ENCODE measurements at places on chromosomes 11 and 22.
A peak's percentile ranks its signal among the peaks of the same experiment; 100 is the strongest.

- no peak for DNase-seq
Measured at GRCh38 chr22:45251825-45252224, 11.1 kb upstream of the KIAA0930 start.

DNA sequence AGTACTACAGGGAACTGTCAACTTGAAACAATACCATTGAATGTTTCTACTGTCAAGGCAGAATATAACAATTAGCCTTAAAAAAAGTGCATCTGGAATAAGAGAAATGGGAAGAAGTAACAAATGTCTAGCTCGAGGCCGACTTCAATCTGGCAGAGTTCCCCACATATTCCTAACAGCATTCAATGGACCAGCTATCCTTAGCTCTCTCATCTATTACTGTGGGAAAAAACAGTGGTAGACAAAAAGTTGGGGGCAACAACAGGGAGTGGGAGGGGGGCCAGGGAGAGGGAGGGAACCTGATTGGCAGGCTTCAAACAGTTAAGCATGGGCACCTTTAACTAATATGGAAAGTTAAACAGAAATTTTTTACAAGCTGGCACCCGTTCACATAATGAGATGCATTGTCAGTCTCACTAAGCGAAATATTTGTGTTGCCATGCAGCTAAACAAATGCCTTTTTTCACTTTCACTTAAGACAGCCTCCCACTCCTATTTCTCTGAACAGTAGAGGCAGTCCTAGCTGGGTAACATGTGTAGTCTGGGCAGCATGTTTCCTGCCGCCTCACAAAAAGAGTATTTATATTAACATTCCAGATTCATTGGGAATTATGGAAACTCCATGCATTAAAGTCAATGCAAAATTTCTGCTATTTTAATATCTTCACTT lies 62.2 kb upstream of the SOX6 start:
- no peak for DNase-seq

- no peak for DNase-seq
Measured at GRCh38 chr22:30582788-30583545, 8.5 kb upstream of the GAL3ST1 start.

- DNase-seq: peak; percentile 34
Measured at GRCh38 chr22:48476577-48476976, 1351.1 kb downstream of the BRD1 start.

DNA sequence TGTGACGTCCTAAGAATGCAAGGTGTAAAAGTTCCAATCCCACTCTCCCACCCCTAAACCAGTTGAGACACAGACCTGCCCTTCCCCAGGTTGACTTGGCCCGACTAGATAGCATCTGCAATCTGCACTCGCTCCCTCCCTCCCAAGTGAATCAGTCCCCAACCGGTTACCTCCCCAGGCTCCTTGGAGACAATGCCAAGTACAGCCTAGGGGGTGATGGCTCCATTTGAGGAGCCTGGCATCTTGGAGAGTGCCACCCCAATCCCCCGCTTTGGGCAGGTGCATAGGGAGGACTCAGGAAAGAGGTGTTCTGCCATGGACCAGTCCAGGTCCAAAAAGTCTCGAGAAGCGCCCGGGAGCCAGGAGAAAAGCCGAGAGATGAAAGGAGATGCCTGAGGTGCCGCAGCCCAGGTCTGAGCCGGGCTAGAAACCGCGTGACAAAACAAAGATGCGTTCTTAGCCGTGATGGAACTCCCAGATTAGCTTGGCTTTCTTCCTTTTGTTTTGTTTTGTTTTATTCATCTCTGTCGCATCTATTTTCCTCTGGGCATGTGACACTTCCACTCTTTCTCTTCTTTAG lies 18.7 kb upstream of the SNX32 start:
- peak; percentile 57 for DNase-seq

- DNase-seq: peak; percentile 47
Measured at GRCh38 chr11:116693593-116694348, 79.0 kb downstream of the BUD13 start.

DNA sequence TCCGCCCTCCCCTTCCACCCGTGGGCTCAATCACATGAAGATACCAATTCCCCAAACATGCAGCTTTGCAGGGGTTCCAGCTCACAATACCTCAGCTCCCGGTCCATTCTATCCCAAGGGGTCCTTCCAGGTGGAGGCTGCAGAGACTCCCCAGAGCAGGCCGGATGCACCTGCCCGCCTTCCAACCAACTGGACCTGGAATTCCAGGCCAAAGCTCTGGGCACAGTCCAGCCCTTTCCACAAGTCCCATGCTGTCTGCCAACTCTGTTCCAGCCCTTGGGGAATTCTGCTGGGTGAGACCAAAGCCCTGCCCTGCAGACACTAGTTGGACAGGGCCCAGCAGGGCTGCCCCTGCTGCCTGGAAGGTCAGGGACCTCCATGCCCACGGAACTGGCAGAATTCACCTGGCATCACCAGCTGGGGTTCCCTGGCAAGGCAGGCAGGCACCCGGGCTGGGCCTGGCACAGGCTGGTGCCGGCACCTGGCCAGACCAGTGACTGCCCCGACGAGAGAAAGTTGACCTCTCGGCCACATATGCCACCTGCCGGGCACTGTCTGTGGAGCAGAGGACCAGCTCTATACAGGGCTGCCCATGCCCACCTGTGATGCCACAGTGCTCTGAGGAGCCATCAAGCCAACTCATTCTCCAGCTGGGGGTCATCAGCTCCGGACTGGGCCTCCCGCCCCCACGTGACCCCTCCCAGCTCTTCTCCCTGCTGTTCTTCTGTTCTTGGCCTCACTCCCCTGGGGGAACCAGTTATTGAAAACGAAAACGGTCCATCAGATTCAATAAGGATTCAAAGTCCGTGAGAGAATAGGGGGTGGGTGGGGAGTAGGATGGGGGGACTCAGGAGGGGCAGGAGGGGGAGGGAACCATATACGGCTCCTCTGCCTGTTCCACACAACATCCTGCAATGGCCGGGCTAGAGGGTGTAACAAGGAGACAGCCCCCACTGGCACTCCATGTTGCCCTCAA lies 4.7 kb downstream of the SYT7 start:
- no peak for DNase-seq

DNA sequence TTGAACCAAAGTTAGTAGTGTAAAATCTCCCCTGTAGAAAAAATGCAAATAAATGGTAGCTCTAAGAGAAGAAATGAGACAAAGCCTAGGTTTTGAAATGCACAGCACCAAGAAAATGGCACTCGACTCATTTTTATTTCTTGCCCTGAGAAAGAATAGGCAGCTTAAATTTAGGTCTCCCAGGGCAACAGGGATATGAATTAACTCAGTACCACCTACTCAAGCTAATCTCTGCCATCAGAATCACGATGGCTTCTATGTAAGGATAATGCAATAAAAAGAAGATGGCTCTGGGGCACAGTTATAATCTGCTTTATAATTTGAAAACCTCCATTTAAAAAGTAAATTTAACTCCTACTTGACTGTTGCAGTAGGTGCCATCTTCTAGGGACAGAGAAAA lies 1784.3 kb downstream of the LRRC4C start:
- DNase-seq: no peak

DNA sequence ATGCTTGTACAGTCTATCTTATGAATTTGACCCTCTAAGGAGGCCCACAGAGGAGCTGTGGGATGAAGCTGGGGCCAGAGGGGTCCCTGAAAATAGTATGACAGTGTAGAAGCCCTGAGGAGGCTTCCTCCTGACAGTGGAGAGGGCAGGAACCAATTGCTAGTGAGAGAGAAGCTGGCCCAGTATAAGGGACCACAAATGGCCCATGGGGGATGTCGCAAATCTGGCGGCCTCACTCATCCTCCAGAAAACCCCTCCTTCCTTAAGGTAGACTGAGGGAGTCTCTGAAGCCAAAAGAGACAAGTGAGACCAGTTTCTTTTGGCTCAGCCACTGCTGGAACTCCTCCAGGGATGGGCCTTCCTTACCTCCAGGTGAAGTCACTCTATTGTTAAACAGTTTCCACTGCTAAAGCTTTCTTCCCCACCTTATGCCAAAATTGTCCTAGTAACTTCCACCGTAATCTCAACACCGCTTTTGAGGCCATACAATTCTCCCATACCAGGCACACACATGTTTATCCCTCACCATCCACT lies 17.8 kb upstream of the CASTOR1 start:
- DNase-seq: no peak

DNA sequence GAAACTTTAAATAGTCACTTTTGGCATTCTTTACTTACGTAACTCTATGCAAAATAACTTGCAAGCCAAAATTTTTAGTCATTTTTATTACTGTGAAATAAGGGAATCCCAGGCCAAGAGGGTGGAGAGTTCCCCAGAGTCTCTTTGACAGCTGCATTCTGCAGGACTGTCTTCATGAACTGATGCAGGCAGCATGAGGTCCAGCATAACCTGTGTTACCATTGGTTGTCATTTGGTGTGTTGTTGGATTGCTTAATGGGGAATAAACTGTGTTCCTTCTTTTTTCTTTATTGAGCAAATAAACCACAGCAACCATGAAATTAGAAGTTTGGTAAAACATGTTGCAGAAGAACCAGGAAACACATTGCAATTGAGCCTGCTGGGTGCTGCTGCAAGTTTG lies 24.6 kb downstream of the MMP27 start:
- DNase-seq: peak; percentile 38

- DNase-seq: peak; percentile 27
Measured at GRCh38 chr11:75767228-75767572, 1.4 kb upstream of the DGAT2 start.

DNA sequence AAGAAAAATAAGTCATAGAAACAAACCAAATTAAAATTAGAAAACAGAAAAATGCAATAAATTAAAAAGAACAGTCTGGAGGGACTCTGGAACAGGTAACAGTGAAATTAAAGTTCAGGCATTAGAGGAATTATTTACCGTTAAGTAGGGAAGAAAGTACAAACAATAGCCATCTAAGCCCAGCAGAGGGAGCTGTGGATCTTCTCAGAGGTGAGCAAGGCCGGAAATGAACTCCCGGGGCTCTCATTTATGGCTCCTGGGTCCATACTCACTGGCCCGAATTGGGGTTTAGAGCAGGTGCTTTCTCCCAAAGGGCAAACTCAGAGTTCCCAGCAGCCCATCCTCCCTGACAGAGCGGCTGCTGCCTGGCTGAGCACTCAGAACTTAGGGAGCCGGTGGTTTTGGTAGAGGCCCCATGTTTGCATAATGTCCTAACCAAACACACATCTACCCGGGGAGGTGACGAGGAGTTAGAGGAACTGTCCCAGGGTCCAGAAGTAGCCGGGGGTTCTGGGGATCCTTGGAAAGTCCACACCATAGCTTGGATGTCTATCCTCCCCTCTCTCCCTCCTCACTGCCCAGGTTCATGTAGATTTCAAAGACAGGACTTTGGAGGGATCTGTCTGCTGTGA lies 87.8 kb upstream of the VPREB1 start:
- DNase-seq: no peak

DNA sequence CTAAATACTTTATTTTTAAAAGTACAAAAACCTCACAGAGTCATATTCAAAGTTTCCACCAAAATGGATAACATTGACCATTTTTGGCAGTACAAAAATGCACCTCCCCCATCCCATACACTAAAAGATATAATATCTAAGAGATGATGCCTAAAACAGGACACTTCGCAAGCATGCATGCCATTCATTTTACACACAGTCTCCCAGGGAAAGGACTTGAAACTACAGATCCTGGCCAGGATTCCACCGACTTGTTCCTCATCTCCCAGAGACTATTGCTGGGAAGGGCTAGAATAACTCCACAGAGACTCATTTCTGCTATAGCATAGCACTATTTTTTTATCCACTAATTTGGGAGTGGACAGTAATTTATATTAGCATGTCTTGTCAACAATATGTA lies 81.7 kb downstream of the MTNR1B start:
- no peak for DNase-seq

- DNase-seq: no peak
Measured at GRCh38 chr11:95557376-95557775, 232.2 kb downstream of the FAM76B start.

DNA sequence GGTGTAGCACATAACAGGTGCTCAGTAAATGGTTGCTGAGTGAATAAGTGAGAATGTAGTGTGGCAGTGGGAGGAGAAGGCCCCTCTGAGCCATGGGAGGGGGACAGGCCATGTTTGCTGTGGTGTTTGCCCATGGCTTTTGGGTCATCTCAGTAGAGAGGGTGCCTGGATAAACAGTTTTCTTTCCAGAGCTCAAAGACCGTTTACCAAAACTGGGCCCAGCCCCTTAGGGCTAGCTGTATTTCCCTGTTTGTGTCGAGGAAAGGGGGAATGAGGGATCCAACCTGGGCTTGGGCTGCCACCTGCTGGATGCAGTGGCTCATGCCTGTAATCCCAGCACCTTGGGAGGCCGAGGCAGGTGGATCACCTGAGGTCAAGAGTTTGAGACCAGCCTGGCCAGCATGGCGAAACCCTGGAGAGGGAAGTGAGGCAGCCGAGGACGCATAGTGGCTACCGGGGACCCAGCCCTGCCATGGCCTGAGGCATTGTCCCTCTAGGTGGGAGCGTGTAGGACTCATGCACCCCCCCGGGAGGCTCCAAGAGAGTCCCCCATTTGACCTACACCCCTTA lies 8.7 kb upstream of the LTO1 start:
- peak; percentile 64 for DNase-seq

DNA sequence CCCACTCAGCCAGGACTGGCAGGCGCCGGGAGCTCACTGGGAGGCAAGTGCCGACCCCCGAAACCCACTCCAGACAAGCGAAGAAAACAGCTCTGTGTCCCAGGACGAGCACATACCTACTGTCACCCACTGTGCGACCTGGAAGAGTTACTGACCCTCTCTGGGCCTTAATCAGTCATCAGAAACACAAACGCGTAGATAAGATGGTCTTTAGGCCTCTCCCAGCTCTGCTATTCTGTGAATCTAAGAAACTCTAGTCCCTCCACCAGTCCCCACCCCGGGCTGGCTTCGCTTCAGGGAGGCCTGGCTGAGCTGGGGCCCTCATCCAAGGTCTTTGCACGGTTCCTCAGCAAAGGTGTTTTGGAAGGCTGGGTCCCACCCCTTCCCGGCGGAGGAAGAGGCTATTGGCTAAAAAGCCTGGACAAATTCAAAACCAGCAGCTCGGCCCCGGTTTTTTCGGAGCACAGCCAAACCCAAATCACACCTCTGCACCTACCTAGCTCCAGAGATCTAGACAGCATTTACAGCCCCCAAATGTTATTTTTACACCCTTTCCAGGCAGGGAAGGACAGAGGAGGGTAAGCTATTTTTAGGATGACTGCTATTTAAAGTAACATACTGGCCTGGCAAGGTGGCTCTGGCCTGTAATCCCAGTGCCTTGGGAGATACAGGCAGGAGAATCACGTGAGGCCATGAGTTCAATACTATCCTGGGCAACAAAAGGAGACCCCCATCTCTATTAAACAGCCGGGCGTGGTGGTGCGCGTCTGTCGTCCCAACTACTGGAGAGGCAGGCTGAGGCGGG lies 13.2 kb upstream of the HDHD5 start:
- DNase-seq: no peak

DNA sequence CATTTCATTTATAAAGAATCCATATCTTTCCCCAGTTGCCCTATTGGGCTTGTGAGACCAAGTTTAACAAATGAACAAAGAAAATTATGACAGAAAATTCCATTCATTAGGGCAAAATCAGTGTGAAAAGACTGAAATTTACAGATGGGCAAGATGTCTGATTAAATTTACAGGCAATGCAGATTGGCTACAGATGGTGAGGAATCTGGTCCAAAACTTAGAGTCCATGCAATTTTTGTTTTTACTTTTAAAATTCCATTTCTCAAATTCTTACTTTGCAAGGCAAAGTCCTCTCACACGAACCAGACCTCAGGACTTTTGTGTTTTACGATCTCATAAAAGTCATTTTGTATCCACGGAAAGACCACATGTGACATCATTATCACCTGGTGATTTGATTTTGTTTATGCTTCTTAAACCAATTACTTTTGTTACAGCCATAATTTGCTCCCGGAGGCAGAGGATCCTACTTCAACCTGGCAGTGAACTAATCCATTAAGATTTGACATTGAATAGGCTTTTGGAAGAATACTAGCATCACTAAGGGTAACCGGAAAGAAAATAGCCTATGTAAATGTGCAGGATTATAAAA lies 843.7 kb upstream of the CHORDC1 start:
- DNase-seq: no peak

GRCh38 chr11:24271798-24272197 lies 225.1 kb upstream of the LUZP2 start:
- DNase-seq: no peak
